ENCODE measurements at places on chromosomes 12 and 14.

- no peak for DNase-seq
Measured at GRCh38 chr12:125228519-125229260, 163.5 kb downstream of the AACS start.

- DNase-seq = no peak
Measured at GRCh38 chr14:31229009-31229408, 21.4 kb upstream of the HECTD1 start.

DNA sequence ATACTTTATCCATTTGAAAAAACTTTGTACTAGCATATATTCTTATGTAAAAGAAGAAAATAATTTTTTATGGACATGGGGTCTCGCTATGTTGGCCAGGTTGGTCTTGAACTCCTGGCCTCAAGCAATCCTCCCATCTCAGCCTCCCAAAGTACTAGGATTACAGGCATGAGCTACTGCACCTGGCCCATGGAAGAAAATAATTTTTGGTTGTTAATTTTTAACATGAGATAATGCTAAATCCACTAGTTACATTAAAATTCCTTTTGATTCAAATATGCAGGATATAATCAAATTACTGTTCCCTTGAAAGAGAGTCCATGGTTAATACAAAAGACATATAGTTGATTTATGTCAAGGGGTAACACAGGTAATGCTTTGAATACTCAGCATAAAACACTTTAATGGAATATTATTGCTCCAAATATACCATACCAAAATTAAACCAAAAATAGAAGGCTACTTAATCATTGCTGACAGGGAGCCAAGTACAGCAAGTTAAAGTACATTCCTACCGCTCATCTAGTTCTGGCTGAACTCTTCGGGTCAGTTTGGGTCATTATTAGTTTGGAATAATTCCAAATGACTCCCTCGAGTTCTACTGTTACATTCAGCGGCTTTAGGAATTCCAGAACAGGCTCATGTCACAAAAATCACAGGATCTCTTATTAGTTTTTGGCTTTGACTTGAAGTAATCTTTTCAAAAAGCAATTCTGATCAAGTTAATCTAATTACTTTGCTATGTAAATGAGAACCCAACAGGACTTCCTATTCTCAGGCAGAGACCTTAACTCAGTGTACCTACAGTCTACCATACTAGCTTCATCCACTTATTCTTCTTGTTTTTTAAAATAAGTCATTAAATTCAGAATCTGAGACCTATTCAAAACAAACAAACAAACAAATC is 6.1 kb downstream of the SOS2 start:
- no peak for DNase-seq

GRCh38 chr12:6278439-6279255 is 31.8 kb upstream of the PLEKHG6 start:
- DNase-seq = peak; percentile 71

DNA sequence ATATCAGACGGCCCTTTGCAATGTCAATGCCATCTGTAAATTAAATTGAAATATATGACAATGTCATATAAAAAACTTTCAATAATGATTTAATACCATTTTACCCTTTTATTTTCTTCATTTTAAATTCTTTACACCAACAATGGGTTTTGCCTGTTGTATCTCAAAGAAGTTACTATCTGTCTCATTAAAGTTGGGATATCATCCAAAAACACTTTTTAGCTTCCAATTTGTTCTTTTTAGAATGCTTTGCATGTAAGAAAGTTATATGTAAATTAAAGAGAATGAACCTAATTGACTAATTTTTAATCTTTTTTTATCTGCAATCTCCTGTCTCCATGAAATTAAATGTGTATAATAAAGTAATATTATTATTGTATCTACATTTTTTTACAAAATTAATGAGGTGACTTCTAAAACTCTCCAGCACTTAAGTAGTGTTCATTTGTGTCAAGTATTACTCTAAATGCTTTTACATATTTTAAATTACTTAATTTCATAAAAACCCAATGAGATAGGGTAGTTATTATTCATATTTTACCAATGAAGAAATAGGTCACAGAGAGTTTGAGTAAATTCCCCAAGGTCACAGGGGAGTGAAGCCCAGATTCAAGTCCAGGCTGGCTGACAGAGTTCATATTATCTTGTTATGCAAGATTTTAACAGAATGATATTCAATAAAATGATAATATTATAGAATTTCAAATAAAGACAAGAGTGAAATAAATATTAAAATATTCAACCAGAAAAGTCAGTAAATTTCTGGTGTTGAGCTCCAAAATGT is 673.0 kb upstream of the FLRT2 start:
- DNase-seq = no peak

- DNase-seq = no peak
Measured at GRCh38 chr12:51086933-51087332, 3.5 kb upstream of the CSRNP2 start.
